Smooth muscle cell of the brain vasculature (primary cell): ENCODE measurements at places on chromosomes 16 and 17.

DNA sequence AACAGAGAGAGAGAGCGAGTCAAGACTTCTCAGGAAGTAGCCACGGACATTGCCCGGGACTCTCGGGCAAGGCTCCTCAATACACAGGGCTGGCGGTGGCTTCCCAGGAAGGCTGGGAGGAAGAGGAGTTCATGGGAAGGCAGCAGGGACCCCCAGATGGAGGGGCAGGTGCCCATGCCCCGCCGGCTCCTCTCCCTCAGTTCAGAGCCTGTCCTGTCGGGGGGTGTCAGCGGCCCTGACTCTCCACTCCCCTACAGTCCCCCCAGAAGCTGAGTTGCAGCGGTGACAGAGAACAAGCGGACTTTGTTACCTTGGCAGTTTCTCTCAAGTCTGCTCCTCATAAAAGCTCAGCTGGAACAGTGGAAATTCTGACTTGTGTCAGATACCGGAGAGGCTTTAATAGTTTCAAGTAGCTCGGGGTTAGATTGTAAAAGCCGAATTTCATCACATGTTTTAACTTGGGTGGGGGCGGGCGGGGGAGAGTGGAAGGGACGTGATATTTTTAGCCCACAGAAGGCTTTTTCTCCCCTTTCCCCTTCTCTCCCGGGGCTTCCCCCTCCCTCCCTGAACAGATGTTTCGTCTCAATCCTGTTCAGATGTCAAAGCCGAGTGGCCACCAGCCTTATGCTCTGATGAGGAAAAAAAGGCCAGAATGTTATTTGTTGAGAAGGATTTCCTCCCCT, 65.2 kb downstream of the NKD1 start:
- no peak for DNase-seq

- DNase-seq: no peak
Observed at GRCh38 chr17:16214190-16215001, 938 bp downstream of the NCOR1 start.

DNA sequence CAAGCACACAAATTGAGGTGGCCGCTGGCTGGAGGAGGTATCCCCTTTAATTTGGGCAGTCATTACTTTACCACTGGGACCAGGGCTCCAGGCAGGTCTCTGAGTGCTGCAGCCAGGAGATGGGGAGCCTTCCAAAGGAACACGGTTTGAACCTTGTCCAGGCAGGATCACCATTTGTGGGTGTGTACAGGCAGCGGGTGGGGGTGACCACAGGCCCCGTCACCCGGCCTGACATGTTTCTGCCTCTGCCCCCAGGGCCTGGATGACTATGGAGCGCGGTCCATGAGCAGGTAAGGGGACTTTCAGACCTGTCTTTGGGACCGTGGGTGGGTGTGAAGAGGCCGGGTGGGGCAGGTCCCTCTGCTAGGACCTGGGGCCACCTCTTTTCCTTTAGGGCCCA, 57.1 kb upstream of the PVALEF start:
- no peak for DNase-seq

- no peak for DNase-seq
Observed at GRCh38 chr16:29784157-29784556, 6.1 kb downstream of the ZG16 start.

DNA sequence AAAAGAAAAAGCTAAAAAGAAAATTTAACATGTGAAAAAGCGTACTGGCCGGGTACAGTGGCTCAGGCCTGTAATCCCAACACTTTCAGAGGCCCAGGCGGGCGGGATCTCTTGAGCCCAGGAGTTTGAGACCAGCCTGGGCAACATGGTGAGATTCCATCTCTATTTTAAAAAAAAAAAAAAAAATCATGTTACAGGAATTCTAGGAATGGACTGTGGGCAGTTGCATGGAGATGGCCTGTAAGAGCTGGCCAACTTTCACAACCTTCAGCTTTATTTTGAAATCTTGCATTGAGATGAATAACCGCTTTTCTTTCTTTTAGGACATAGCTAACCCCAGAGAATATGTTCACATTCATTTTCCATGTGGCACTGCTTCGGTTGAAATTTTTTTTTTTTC, 8.2 kb upstream of the CIAO3 start:
- no peak for DNase-seq

- DNase-seq: no peak
Observed at GRCh38 chr16:87393680-87394055, 1.5 kb downstream of the MAP1LC3B start.

DNA sequence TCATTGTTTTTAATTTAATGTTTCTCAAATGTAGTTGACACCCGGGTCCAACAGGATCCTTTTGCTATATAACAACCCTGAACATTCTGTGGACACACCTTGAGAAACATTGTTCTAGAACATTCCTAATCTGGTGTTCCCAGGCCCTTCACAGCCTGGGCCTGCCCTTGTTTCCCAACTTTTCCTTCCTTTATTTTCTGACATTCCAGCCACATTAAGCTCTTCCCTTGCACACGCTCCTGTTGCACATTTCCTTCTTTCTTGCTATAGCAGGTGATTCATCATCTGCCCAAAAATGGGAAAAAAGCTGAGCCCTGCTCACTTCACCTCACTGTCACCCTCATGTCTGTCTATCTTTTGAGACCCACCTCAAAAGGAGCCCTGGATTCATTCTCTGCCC, 67.9 kb upstream of the MARCHF10 start:
- no peak for DNase-seq

- DNase-seq: no peak
Observed at GRCh38 chr16:85716680-85717038, 27.9 kb upstream of the GINS2 start.
